ENCODE measurements at places on chromosomes 12 and 14.

- no peak overlapping the region for H3K4me3 ChIP-seq
- peak overlapping the region; percentile 80 for H3K27ac ChIP-seq
- H3K36me3 ChIP-seq, result no peaks in the 10 kb centered on the region
- no peaks in the 10 kb centered on the region for H3K4me1 ChIP-seq
These were observed 29.1 kb upstream of the SLC38A2 start for GRCh38 chr12:46401662-46402061.

- H3K4me3 ChIP-seq, result no peak overlapping the region
- no peaks in the 10 kb centered on the region for H3K36me3 ChIP-seq
- H3K27ac ChIP-seq, result no peak overlapping the region
- no peaks in the 10 kb centered on the region for H3K27me3 ChIP-seq
- DNase-seq, result no peak
- H3K4me1 ChIP-seq, result no peaks in the 10 kb centered on the region
These were observed 25.4 kb upstream of the ADAMTS20 start for GRCh38 chr12:43577381-43577780.

GRCh38 chr14:100424504-100425428 lies 101.6 kb downstream of the SLC25A47 start:
- no peak for DNase-seq
- H3K27me3 ChIP-seq, result no peaks in the 10 kb centered on the region
- no peaks in the 10 kb centered on the region for H3K36me3 ChIP-seq
- no peak overlapping the region for H3K27ac ChIP-seq
- H3K4me1 ChIP-seq, result no peaks in the 10 kb centered on the region

- H3K27me3 ChIP-seq, result no peaks in the 10 kb centered on the region
- no peaks in the 10 kb centered on the region for H3K36me3 ChIP-seq
- peak; percentile 67 for DNase-seq
These were observed 147.6 kb downstream of the PAH start for GRCh38 chr12:102769323-102769916.

DNA sequence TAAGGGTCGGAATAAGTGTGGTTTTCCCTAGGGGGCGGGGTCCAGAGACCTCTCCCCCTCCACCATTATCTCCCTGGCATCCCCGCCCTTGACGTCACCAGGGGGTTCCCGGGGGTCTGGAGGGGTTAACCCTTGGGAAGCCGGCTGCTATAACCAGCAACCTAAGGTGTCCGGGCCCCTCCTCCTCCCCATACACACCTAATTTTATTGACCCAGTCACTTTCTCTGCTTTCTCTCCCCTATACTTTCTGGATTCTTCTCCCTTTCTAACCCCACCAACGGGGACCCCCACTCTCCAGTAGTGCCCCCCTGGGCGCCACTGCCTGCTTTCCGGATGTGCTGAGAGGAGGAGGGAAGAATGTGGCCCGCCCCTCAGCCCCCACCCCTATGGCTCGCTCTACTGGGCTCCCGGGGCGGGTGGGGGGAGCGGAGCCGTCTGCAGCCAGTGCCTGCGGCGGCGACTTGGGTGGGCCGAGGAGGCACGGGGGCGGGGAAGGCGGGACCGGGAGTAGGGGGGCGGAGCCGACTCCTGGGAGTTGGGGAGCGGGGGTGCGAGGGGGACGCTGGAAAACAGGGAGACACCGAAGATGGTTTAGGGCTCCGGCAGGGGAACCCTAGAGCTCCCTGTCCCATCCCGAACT lies 1.8 kb downstream of the GLI1 start:
- no peak for DNase-seq
- no peaks in the 10 kb centered on the region for H3K27me3 ChIP-seq
- H3K4me3 ChIP-seq, result peak overlapping the region; percentile 89
- H3K27ac ChIP-seq, result peak overlapping the region; percentile 76

- H3K4me3 ChIP-seq, result no peak overlapping the region
- no peak for DNase-seq
- H3K4me1 ChIP-seq, result no peaks in the 10 kb centered on the region
- no peak overlapping the region for H3K27ac ChIP-seq
- no peaks in the 10 kb centered on the region for H3K36me3 ChIP-seq
These were observed 17.6 kb downstream of the DUSP6 start for GRCh38 chr12:89334548-89335169.

GRCh38 chr14:104753528-104754212 lies 723 bp downstream of the SIVA1 start:
- H3K36me3 ChIP-seq, result peaks cover 33% of the 10 kb centered on the region
- DNase-seq, result no peak
- H3K4me1 ChIP-seq, result peaks cover 33% of the 10 kb centered on the region
- no peaks in the 10 kb centered on the region for H3K27me3 ChIP-seq
- H3K4me3 ChIP-seq, result peak overlapping the region; percentile 89
- peak overlapping the region; percentile 95 for H3K27ac ChIP-seq

All from ascending aorta (tissue), 2 donors.